Stimulated activated CD8-positive, alpha-beta memory T cell treated with anti-CD3 and anti-CD28 coated beads, Interleukin-2, amount 100 ng/mL, for 48 hours (primary cell): ENCODE measurements at places on chromosomes 5 and 9.

DNA sequence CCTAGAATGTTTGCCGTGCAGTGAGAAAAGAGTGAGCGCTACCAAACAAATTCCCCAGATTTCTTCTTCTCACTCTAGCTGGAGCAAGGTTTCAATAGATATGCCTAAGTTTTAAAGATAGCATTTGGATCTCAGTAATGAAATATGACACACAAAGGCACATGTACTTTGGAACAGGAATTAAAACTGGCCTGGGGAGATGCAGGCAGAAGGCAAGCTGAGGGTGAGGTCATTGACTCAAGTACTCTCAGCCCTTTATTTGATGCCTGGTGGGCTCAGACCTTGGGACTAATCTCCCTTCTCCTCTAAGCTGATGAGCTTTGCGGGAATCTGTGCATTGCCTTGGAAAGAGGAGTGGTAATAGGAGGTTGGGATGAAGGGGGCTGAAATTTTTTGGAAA lies 323.3 kb upstream of the SLC30A5 start:
- no peak for DNase-seq

- no peak for DNase-seq
Observed at GRCh38 chr5:158119961-158120723, 261.2 kb upstream of the CLINT1 start.

DNA sequence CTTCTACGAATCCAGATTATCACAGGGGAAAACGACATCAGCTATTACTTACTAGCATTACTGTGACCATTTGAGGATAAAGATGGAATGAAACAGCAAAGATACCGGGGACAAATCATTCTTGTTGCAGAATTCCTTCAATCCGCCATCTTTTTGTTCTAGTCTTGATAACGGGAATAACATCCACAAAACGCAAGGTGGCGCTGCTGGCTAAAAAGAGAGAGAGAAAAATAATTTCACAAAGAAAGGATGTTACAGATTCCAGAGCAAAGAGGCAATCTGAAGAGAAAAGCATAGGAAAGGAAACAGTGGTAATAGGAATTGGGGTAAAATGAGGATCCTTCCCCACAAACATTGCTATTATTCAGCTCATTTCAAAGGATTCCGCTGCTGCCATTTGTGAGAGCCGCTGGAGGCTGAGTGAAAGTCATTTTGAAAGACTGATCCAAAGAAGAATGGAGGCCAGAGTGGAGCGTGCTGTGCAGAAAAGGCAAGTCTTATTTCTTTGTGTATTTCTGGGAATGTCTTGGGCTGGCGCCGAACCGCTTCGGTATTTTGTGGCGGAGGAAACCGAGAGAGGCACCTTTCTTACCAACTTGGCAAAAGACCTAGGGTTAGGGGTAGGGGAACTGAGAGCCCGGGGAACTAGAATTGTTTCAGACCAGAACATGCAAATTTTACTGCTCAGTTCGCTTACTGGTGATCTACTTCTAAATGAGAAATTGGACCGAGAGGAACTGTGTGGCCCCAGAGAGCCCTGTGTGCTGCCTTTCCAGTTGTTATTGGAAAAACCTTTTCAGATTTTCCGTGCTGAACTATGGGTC lies at the start of gene PCDHB7:
Gene PCDHB7 (plus strand): TSS at position 264 of the 824 bp plus-strand sequence. CDS start 192 bp downstream, at position 456.
- DNase-seq = no peak

DNA sequence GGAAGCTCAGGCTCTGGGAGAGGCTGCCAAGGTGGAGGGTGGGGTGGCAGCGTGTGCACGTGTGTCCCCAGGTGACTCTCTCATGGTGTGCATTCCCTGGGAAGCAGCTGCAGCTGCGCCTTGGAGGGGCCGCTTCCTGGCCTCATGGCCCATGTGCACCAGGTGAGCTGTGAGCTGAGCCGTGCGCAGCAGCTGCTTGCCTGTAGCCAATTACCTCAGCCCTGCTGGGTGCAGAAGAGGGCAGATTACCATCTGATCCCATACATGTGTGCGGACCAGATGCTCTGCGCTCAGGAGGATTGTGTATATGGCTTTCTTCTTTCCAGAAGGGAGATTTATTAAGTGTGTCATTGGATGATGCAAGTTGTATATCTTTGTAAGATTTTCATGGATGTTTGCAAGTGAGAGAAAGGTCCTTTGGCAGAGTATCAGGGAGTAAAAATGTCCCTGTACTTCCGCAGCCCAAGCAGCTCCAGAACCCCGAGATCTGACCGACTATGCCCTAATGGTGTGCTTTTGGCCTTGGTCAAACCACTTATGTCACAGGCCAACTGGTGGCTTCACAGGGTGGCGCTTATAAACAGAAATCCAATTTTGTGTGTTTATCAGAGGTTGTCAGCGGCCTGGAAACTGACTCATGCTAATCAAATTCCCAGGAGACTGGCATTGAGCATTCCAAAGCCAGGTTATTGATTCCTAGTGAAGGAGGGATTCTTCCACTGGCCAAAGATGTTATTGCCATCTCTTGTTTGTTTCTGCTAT lies 229.3 kb downstream of the GOLPH3 start:
- DNase-seq = no peak

DNA sequence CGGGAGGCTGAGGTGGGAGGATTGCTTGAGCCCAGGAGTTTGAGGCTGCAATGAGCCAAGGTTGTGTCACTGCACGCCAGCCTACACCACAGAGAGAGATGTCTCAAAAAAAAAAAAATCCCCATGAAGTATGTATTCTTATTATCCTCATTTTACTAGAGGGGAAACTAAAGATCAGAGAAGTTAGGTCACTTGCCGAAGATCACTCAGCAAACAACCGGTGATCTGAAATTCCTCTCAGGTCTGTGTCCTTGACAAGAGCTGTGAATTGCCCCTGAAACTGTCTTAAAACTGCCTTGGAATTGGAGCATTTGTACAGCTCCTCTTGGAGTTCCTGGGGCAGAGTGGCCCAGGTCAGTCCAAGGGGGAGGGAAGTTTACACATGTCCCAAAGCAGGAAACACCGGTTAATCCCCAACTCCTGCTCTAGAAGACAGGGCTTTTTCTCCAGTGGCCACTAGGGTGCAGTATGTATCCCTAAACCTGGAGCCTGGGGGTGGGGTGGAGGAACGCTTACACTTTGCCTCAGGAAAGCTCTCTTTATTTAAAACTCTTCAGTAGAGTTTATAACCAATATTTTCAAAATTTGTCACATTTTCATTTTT lies 27.6 kb downstream of the AQP7 start:
- DNase-seq = peak; percentile 35

DNA sequence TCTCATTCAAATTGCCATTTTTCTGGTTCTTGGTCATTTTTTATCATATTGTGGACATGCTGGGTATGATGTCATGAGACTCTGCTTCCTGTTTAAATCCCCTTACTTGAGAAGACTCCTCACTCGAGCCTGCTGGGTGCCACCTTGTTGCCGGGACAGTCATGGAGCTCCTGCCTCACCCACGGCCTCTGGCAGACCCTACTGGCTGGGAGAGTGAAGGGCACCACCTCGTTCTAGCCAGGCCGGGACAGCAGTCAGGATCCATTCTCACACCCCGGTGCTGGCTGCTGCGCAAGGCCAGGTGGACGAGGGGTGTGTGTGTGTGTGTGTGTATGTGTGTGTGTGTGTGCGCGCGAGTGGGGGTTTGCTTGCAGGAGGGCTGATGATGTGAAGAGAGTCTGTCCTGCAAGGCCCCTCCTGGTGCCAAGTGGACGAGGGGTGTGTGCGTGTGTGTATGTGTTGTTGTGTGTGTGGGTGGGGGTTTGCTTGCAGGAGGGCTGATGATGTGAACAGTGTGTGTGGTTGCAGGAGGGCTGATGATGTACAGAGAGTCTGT lies 4.4 kb downstream of the CEP72 start:
- no peak for DNase-seq

DNA sequence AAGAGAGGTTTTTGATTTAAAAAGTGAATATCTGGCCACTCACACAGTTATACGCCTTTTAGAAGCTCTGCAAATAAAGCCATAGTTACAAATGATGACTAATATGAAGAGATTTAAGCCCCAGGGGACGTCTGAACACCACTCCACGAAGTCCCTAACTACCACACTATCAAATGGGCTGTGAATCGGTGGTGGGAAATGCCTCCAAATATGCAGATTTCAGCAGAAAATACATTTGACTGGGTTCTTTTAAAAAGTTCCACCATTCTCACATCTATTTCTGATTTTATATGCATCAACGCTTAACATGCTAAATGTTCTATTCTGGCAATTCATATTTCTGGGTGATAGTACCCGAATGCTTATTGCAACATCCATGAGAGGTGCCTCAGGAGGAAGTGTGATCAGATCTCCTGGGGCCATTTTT lies 22.5 kb downstream of the TICAM2 start:
- no peak for DNase-seq

GRCh38 chr5:93886917-93887361 lies 145.5 kb upstream of the POU5F2 start:
- DNase-seq = no peak

GRCh38 chr9:94178927-94179326 lies 80.2 kb upstream of the ZNF169 start:
- no peak for DNase-seq

DNA sequence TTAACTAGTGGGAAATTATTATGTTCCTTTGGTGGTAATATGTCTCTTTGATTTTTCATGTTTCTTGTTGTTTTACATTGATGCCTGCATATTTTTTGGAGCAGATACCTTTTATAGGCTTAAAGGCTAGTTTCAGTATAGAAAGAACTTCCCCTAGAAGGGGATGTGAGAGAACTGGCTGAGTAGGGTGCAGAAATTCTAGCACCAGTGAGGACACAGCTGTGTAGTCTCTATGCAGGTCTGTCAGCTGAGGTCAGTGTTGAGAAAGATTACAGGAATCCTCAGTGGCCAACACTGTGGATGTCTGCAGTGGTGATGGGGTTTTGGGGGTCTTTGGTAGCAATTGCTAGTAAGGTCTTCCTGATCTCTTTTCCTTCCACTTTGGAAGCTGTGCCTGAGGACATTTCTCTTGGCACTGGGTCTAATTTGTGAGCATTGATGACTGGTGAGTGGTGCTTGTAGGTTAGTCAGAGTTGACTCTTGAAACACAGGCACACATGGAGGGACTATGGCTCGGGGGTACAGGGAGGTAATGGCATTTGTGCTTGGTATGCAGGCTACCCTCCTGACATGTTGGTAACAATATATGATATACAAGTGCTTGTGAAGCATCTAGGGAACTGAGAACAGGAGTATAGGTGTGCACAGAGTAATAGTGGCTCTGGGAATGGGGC lies 221.4 kb downstream of the SPATA31D1 start:
- no peak for DNase-seq
